Activated CD4-positive, alpha-beta memory T cell treated with anti-CD3 and anti-CD28 coated beads for 36 hours (primary cell): ENCODE measurements at places on chromosomes 3 and 15. TPM values are rescaled to one million over a fixed set of nuclear protein-coding genes. Genes with fewer than 3 reads are reported as not detected.

SAMD7 gene
- not detected for total RNA-seq

CXCR6 gene
- total RNA-seq: 4.0 TPM

SERPINI2 gene
- not detected for total RNA-seq

GNAT1 gene
- not detected for total RNA-seq

ARPP19 gene
- 172 TPM for total RNA-seq

FOXB1 gene
- total RNA-seq: 2.0 TPM

TM4SF1 gene
- total RNA-seq: 0.83 TPM

CCDC54 gene
- total RNA-seq: not detected

ARPP21 gene
- total RNA-seq: not detected

- no peak for DNase-seq
Observed at GRCh38 chr3:34947834-34948233, 691.5 kb upstream of the ARPP21 start.

- no peak for DNase-seq
Observed at GRCh38 chr15:72592676-72593075, 61.8 kb upstream of the GOLGA6B start.

GRCh38 chr15:77527164-77527778 is 105.4 kb downstream of the LINGO1 start:
- no peak for DNase-seq

- no peak for DNase-seq
Observed at GRCh38 chr3:178218231-178218630, 318.0 kb upstream of the KCNMB2 start.

DNA sequence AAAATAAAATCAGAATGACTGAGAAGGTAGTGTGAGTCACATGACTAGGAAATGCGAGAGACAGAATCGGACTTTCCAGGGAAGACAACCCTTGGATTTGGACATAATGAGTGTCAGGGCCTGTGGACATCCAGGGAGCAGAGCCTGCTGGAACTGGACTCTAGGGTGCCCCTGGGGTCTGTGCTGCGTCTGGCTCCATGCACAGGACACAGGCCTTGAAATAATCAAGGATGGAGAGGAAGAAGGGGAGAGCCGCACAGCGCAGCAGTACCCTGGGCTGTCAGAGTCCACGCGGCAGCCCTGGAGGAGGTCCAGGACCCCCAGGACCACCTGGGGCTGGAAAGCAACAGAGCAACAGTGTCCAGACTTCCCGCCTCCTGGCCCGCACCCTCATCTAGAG is 173.7 kb downstream of the PDE8A start:
- DNase-seq: no peak

DNA sequence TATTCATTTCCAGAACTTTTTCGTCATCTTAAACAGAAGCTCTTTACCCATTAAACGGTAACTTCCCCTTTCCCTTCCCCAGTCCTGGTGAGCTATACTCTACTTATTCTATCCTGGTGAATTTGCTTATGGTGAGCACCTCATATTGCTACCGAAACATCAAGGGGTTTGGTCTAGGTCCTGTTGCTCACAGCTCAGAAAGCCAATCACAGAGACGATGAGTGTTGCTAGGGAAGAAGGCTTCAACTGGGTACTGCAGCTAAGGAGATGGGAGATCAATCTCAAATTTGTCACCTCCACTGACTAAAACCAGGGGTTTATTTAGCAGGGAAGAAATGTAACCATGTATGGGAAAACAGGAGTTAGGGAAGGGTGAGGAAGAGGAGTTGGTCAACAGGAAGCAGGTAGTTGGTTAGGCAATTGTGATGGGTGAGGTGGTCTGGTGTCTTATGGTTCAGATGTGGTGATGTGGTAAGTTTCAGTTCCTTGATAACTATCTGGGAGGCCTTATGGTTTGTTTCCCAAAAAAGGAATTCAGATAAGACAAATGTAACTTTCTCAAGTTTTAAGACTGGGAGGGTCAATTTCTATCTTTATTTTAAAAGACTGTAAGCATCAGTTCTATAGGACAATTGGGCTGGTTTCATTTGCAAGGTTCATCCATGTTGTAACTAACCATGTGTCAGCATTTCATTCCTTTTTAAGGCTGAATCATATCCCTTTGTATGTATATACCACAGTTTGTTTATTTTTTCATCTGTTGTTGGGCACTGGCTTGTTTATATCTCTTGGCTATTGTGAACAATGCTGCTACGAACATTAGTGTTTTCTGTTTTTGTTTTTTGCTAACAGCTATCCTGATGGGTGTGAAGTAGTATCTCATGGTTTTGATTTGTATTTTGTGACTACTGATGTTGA is 24.3 kb downstream of the ARHGAP11B start:
- DNase-seq: no peak

GRCh38 chr3:152466784-152467183 is 198.1 kb downstream of the MBNL1 start:
- no peak for DNase-seq

DNA sequence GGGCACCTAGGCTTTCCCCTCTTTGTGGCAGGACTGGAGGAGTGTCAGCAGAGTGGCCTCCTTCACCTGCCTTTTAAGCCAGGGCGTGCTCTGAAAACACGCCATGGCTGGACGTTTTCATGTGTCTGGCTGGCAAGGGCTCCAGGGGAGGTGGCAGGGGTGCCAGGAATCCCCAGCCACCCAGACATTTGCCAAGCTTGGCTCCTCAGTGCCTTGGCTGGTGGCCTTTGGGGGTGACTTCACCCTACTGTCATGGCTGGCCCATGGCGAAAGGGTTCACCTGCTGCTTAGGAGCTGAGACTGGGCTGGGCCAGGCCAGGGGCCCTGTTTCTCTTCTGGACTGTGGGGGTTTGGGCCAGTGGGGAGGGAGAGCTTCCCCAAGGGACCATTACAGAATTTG is 17.6 kb downstream of the KLF13 start:
- no peak for DNase-seq

DNA sequence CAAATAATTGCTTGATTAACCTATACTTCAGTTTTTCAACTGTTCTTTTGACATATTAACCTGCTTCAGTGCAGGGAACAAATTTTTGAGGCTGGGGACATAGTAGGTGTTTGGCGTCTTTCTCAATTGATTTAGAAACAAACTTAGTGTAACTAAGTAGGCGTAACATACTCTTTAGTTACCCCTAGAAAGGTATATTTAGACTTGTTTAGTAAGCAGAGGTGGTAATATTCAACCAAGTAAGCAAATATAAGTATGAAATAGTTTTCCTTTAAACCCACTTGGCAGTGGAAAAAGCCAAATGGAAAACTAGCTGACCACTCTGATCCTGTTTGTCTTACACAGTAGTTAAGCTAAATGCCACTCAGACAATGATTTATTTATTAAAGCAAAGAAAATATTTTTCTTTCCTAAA is 113.2 kb downstream of the MBNL1 start:
- DNase-seq: no peak

DNA sequence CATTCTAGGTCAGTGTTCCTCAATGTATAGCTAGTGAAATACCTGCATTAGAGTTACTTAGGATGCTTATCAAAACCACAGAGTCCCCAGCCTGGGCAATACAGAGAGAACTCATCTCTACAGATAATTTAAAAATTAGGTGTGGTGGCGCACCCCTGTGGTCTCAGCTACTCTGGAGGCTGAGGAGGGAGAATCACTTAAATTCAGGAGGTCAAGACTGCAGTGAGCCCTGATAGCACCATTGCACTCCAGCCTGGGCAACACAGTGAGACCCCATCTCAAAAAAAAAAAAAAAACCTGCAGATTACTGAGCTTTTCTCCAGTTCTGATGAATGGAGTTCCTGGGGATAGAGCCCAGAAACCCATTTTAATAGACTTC is 10.1 kb upstream of the MINDY2 start:
- DNase-seq: peak; percentile 36

GRCh38 chr3:114033721-114034120 is 22.6 kb downstream of the CCDC191 start:
- no peak for DNase-seq

DNA sequence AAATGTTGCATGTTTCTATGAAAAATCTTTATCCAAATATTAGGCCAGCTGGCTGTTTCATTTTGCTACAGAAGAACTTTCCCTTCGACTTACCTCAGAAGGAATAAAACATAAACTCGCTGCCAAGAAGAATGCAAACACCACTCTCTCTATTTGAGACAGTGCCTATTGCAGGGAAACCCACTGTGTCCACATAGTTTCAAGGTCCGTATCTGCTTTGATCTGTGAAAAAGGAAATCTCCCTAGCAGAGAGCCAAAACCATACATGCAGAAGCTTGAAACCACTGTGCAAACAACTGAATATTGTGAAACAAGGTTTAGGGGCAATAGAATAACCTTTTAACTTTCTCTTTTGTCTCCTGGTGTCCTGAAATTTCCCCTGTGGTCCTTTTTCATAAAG is 35.0 kb upstream of the CAPN7 start:
- DNase-seq: no peak

DNA sequence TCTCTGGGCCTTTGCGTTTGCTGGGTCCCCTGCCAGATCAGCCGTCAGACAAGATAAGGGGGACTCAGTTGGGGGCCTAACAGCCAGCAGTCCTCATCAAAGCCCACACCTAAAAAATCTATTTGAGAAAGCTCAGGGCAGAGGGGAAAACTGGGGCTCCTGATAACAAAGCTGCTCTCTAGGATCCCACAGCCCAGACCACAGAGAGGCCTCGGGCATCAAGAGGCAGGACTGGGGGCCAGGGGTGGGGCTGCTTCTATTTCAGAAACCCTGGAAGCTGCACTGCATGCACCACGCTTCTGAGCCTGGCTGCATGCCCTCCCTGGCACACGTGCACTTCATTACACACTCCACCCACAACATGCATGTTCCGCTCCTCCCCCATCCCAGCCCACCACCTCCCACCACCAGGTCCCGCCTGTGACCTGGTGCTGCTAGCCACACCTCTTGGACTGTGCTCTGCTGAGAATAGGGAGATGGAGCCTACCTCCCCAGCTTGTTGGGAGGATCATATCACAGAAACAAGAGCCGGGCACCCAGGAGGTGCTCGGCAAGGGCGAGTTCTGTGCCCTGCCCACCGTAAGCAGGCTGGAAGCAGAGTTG is 26.6 kb downstream of the FBLN2 start:
- DNase-seq: no peak

GRCh38 chr3:76824658-76825240 is 215.2 kb upstream of the ROBO2 start:
- no peak for DNase-seq

- DNase-seq: no peak
Observed at GRCh38 chr3:149476225-149476624, 1.7 kb downstream of the TM4SF4 start.
